ENCODE measurements at places on chromosomes 5 and 9.

- DNase-seq: no peak
Observed at GRCh38 chr9:31168161-31168560, 1216.3 kb upstream of the ACO1 start.

DNA sequence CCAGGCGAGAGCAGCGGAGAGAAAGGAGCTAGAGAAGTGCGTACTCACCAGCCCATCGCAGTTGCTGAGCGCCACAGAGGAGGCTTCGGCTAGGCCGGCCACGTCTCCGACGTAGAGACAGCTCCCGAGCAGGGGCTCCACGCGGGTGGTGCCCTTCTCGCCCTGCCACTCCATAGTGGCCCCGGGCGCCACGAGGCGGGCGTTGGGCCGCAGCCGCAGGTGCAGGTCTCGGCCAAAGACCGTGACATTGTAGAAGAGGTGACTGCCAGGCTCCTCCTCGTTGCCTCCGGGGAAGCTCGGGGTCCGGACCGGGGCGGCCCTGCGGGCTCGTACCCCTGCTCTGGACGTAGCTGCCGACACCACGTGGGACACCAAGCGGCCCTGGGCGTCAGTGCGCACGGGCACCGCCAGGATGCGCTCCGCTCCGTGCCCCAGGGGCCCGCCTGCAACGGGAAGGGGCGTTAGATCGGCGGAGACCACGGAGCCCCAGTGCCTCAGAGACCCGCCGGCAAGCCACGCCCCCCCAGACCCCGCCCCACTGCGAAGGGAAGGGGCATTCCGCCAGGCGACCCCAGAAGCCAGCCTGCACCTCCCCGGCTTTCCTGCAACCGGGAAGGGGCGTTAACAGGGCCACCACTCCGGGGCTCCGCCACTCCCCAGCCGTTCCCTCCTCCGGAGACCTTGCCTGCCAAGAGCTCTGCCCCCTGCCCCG is 1.4 kb downstream of the ADAMTS2 start:
- DNase-seq: no peak

- no peak for DNase-seq
Observed at GRCh38 chr9:133706307-133707050, 31.7 kb downstream of the SARDH start.

- DNase-seq: no peak
Observed at GRCh38 chr5:61332358-61332749, 296 bp downstream of the ZSWIM6 start.

DNA sequence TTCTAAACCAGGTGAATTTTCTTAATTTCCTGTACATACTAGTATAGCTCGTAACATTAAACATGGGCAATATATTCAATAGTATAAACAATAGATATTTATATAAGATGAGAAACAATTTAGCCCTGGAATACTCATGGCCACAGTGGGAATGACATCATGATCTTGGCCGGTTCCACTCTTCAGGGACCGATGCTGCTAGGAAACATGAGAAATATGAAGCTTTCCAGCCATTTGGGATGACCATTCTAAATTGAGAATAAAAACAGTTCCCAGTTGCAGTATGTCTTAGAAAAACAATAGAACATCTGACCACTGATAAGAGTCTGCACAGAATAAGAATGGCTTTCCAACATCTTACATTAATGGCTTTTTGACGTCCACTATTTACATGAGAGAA is 33.3 kb upstream of the SLCO6A1 start:
- no peak for DNase-seq

- no peak for DNase-seq
Observed at GRCh38 chr5:138732933-138733332, 20.3 kb upstream of the CTNNA1 start.

- no peak for DNase-seq
Observed at GRCh38 chr9:20558566-20559016, 63.7 kb downstream of the MLLT3 start.

DNA sequence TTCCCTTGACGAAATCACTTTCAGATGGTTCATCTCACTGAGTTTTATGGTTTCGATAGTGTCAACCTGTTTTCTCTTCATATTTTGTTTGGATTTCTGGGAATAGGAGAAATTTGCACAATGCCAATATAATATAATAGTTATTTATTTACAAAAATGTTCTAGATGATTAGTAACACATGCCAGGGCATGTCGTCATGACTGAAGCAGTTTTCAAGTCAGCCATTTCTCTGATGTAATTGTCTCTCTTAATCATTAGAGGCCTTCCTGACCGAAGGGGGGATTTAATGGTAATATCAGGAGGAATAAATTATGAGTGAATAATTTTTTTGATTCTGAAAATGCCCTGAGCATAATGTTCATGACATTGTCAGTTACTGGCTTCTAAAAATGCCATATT is 246.5 kb upstream of the ATP10B start:
- no peak for DNase-seq

GRCh38 chr9:71524516-71524915 is 243.8 kb downstream of the CEMIP2 start:
- no peak for DNase-seq

- DNase-seq: no peak
Observed at GRCh38 chr9:35854091-35854762, 16.0 kb downstream of the OR13J1 start.

Measured in activated CD8-positive, alpha-beta memory T cell treated with anti-CD3 and anti-CD28 coated beads for 48 hours (primary cell).